A549 treated with DMSO at 1 μM for 4 hours (cell line): ENCODE measurements at places on chromosomes 7 and 10. TPM values are rescaled to one million over a fixed set of nuclear protein-coding genes. Genes with fewer than 3 reads are reported as not detected.

Gene OR2A12
- not detected in 5 replicates for total RNA-seq

Gene METTL27
- total RNA-seq: 9.0 to 12.3 TPM (median 10.8 TPM) in 5 replicates

Gene PROSER2
- 34.3 to 39.8 TPM (median 38.9 TPM) in 5 replicates for total RNA-seq

Gene ACTL6B
- not detected in 5 replicates for total RNA-seq

Gene ELFN1
- 0.39 to 0.57 TPM (median 0.49 TPM) in 5 replicates for total RNA-seq

Gene SPDYE6
- not detected in 5 replicates for total RNA-seq

Gene NMT2
- total RNA-seq: 24.3 to 29.8 TPM (median 27.0 TPM) in 5 replicates

Gene AGAP3
- total RNA-seq: 62.0 to 72.4 TPM (median 67.1 TPM) in 5 replicates

Gene CRHR2
- total RNA-seq: not detected in 5 replicates

Gene SFTPD
- total RNA-seq: 0.16 to 0.44 TPM (median 0.21 TPM) in 4 of 5 replicates, not detected in the other

Gene ANKRD61
- total RNA-seq: 0.50 to 0.99 TPM (median 0.78 TPM) in 5 replicates

Gene CRTAC1
- 0.87 to 1.8 TPM (median 1.4 TPM) in 5 replicates for total RNA-seq

Gene ANKRD1
- total RNA-seq: 3.8 to 10.5 TPM (median 7.1 TPM) in 5 replicates

Gene CCT6A
- total RNA-seq: 257 to 310 TPM (median 300 TPM) in 5 replicates

Gene ALOX5
- 0.13 to 0.66 TPM (median 0.28 TPM) in 5 replicates for total RNA-seq

Gene ATXN7L1
- total RNA-seq: 5.5 to 7.6 TPM (median 5.9 TPM) in 5 replicates

Gene WEE2
- not detected in 5 replicates for total RNA-seq

Gene SH2B2
- 1.9 to 3.6 TPM (median 3.1 TPM) in 5 replicates for total RNA-seq

Gene PRR15
- total RNA-seq: 1.4 to 2.0 TPM (median 1.5 TPM) in 5 replicates

Gene ANK3
- 0.59 to 1.00 TPM (median 0.78 TPM) in 5 replicates for total RNA-seq

Gene LIPK
- not detected in 5 replicates for total RNA-seq

Gene SLC18A2
- 0.03 to 0.08 TPM (median 0.05 TPM) in 4 of 5 replicates, not detected in the other for total RNA-seq

Gene CCDC172
- total RNA-seq: not detected in 5 replicates

Gene HERC4
- 48.1 to 81.0 TPM (median 63.8 TPM) in 5 replicates for total RNA-seq

Gene WNT16
- not detected in 5 replicates for total RNA-seq

Gene RALA
- total RNA-seq: 31.0 to 39.0 TPM (median 31.3 TPM) in 5 replicates

Gene TMEM196
- not detected in 5 replicates for total RNA-seq

Gene GATAD1
- total RNA-seq: 17.8 to 24.2 TPM (median 20.0 TPM) in 5 replicates

Gene AHCYL2
- total RNA-seq: 5.5 to 7.8 TPM (median 7.3 TPM) in 5 replicates

Gene NKX1-2
- total RNA-seq: 0.03 to 0.04 TPM in 2 of 5 replicates, not detected in the others

Gene CCDC3
- 0.91 to 1.2 TPM (median 0.95 TPM) in 5 replicates for total RNA-seq

Gene HABP2
- total RNA-seq: 0.03 to 0.13 TPM (median 0.08 TPM) in 4 of 5 replicates, not detected in the other

Gene DMTF1
- total RNA-seq: 16.7 to 23.2 TPM (median 20.6 TPM) in 5 replicates

Gene CPED1
- 0.02 to 0.07 TPM in 2 of 5 replicates, not detected in the others for total RNA-seq

Gene SPDYE2B
- 0.05 TPM in 1 of 5 replicates, not detected in the others for total RNA-seq

Gene RAPGEF5
- 0.10 to 0.18 TPM (median 0.17 TPM) in 5 replicates for total RNA-seq

Gene JAKMIP3
- total RNA-seq: 1.6 to 2.0 TPM (median 1.9 TPM) in 5 replicates

Gene MMP21
- 0.03 TPM in 1 of 5 replicates, not detected in the others for total RNA-seq

Gene LHFPL3
- total RNA-seq: not detected in 5 replicates

Gene ENTPD1
- 0.02 to 0.05 TPM (median 0.05 TPM) in 4 of 5 replicates, not detected in the other for total RNA-seq

Gene FAS
- total RNA-seq: 31.1 to 38.3 TPM (median 34.1 TPM) in 5 replicates

Gene PIP
- total RNA-seq: not detected in 5 replicates

Gene JAZF1
- 4.5 to 6.6 TPM (median 5.3 TPM) in 5 replicates for total RNA-seq

Gene CCDC146
- 0.37 to 0.72 TPM (median 0.47 TPM) in 5 replicates for total RNA-seq

Gene HMX3
- total RNA-seq: not detected in 5 replicates

Gene ANKRD30A
- total RNA-seq: 0.41 to 1.1 TPM (median 0.74 TPM) in 5 replicates

Gene TRPV6
- not detected in 5 replicates for total RNA-seq

Gene SNCG
- total RNA-seq: 6.6 to 12.9 TPM (median 11.5 TPM) in 5 replicates

Gene GDF2
- not detected in 5 replicates for total RNA-seq

Gene RADIL
- 1.3 to 2.4 TPM (median 1.6 TPM) in 5 replicates for total RNA-seq

Gene CHST3
- 40.2 to 46.6 TPM (median 42.6 TPM) in 5 replicates for total RNA-seq

Gene IDI1
- 27.4 to 37.0 TPM (median 28.0 TPM) in 5 replicates for total RNA-seq

Gene PTF1A
- not detected in 5 replicates for total RNA-seq

Gene KCTD7
- 6.3 to 8.9 TPM (median 7.6 TPM) in 5 replicates for total RNA-seq

Gene KIF11
- total RNA-seq: 34.6 to 44.8 TPM (median 42.7 TPM) in 5 replicates

Gene CFAP69
- total RNA-seq: 1.6 to 3.2 TPM (median 1.9 TPM) in 5 replicates

Gene LOXL4
- 1.3 to 1.7 TPM (median 1.5 TPM) in 5 replicates for total RNA-seq

Gene AGR3
- total RNA-seq: 0.39 TPM in 1 of 5 replicates, not detected in the others

Gene AKR1C4
- 0.15 to 0.39 TPM (median 0.24 TPM) in 5 replicates for total RNA-seq
